ENCODE measurements at places on chromosomes 6 and 20.

DNA sequence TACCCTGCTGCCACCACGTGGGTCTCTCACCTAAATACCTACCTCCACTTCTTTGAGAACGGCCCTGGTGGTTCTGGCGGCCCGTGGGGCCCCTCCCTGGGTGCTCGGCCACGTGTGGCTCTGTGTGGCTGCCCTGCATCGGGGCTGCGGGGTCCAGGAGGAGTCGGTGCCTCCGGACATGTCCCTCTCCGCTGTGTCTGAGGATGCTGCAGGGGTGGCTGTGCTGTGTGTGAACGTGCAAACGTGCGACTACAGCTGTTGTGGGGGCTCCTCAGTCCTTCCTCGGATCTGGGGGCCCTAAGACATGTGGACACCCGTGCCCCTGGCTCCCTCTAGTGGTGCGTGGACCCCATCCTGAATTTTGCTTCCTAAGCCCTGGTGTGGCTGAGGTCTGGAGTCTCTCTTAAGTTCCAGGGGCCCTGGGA is 691.8 kb downstream of the QKI start:
- no peak for DNase-seq

DNA sequence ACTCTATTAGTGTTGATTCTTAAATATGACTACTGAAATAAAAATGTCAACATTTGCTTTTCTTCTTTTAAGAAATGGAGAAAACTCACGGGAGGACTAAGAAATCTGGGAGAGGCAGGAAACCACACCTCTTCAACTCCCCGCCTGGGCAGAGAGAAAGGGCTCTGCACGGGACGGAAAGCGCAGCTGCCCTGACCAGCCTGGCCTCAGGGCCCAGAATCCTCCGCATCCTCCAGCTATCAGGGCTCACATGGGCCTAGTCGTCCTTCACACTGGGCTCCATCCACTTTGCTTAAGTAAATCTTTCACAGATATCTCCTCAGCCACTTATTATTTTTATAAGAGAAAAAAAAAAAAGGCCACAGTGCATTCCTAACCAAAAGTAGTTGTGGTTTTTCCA is 215.1 kb downstream of the TBXT start:
- DNase-seq, result no peak

DNA sequence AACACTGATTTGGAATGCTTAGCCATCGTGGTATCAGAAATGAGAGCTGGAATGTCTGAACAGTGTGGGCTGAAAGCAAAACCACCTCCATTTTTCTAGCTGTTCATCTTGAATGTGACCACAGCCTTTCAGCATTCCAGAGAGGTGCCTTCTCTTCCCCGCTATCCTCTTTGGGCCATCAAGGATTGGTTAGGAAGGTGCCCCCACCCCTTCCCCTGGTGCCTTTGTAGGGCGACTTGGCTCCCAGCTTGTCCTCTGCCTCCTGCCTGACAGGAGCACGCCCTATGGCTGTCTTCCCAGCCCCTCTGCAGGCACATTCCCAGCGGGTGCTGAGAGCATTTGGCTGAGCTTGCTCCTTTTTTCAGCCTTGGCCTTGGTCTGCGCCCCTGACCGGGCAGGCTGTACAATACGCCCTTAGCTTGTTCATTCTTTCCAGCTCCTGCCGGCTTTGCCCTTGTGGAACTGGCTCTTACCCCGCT is 97.5 kb downstream of the ARMC2 start:
- DNase-seq, result no peak

DNA sequence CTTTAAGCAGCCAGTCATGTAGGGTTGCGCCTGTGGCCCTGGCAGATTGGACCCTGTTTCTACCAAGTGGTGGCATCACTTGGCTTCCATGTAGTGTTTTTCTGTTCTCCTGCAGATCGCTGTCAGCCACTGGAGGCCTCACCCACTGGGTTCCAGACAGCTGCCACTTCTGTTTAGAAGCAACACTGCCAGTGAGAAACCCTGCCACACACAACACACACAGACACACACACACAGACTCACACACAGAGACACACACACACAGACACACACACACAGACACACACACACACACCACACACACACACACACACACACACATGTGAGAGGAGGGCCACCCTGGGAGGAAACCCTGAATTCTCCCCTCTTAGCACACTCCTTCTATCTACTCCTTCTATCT is 51.8 kb downstream of the UTRN start:
- no peak for DNase-seq

DNA sequence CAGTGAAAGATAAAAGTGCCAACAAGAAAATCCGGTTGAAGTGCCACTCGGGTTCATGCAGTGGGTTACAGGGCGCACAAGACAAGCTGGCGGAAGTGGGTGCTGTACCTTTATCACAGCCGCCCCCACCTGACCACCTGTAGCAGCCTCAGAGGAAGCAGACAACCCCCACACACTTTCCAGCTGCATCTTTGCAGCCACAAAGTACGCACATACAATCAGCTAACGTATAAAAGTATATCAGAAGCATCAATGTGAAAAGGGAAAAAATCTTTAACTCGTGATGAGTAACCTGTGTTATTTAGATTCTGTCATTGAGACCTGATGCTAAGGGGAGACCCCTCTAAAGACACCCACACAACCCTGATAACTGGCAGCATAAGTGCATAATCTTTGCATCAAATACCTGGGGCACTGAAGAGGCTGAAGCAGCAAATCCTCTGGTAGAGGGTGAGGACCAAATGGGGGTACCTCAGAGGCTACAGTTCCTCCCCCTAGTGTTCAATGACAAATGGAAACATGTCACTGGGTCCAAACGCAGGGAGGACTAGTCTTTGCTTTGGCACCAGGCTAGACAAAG is 22.1 kb downstream of the BACH2 start:
- DNase-seq, result no peak

DNA sequence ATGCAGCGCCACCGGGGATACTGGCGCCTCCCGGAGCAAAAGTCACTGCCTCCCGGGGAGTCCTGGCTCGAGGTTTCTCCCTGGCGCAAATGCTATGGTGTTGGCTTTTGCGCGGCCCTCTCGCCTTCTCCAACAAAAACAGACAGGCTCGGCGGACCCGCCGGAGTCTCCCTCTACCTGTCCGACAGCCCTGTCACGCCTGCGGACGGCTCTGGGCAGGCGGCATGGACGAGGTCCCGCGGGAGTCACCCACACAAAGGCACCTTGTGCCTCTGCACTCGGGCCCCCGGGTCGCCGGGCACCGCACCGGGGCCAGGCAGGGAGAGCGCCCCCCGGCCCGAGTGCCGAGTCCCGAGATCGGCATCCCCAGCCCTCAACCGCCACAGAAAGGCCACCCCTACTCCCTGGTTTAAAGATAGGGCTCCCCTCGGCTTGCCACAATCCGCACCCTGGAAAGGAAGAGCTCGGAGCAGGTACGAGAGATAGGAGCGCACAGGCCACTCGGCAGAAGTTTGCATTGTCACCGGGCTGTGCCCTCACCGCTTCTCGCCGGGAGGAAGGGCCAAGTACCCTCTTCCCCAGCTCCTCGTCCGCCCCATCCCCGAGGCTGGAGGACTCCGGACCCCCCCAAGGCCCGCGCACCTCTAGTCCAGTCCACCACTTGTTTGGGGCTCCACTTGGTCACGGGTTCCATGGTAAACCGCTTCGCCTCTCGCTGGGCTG is 903 bp downstream of the CNKSR3 start:
- no peak for DNase-seq
